ENCODE measurements at places on chromosomes 11 and 22.

- H3K4me3 ChIP-seq: no peak overlapping the region
- no peaks in the 10 kb centered on the region for H3K27me3 ChIP-seq
- H3K4me1 ChIP-seq: peaks cover 26% of the 10 kb centered on the region
- H3K36me3 ChIP-seq: no peaks in the 10 kb centered on the region
Measured at GRCh38 chr11:957212-957920, 31.7 kb downstream of the AP2A2 start.

DNA sequence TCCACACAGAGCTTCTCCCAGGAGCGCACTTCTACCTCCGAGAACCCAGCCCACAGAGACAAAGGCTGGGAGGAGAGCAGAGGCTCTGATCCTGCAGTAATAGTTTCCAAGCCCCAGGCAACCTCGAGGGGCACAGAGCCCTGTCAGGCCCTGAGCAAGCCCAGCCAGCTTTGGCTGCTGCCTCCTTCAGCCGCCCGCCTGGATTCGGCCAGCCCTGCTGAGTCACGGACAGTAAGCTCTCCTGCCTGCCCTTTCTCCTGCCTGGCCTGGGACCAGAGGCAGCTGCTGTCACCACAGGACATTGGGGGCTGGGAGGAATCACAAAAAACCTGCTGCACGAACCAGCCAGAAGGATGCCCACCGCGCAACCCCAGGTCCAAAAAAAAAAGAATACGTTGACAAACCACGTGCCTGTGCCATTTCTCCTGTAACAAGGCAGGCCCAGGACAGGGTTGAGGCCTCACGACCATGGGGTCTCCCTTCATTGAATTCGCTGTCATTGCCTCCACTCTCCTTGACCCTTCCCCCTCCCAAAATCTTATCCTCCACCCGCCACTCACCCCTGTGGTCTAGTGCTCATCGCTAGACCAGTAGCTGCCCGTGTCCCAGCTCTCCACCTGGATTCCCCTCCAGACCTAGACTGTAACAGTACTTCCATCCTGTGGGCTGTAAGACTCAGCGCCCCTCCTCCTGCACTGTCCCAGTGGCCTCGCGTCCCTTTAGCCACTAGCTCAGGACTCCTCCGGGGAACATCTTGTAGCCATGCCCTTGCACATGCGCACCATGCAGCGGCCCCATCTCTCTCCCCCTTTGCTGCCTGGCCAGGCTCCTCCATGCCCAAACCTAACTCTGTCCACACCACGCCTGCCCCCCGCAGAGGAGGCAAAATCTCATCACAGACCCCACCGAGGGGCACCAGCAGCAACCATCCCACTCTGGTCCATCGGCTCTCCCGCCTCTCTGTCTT lies 7.4 kb upstream of the SLC22A12 start:
- no peaks in the 10 kb centered on the region for H3K36me3 ChIP-seq
- peak overlapping the region; percentile 71 for H3K27ac ChIP-seq
- H3K4me3 ChIP-seq: no peak overlapping the region
- DNase-seq: peak; percentile 65

DNA sequence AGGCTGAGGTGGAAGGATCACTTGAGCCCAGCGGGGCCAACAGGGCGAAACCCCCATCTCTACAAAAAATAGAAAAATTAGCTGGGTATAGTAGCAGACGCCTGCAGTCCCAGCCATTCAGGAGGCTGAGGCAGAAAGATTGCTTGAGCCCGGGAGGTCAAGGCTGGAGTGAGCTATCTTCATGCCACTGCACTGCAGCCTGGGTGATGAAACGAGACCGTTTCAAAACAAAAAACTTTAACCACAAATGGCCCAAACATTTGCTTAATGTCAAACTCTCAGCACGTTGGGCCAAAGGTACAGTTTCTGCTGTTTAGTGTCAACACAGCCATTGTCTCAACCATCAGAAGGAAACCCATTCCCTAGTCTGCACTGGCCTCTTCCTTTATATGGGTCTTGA lies 69.2 kb upstream of the TTC12 start:
- H3K4me1 ChIP-seq: no peaks in the 10 kb centered on the region
- H3K36me3 ChIP-seq: no peaks in the 10 kb centered on the region
- no peak for DNase-seq
- no peak overlapping the region for H3K27ac ChIP-seq

DNA sequence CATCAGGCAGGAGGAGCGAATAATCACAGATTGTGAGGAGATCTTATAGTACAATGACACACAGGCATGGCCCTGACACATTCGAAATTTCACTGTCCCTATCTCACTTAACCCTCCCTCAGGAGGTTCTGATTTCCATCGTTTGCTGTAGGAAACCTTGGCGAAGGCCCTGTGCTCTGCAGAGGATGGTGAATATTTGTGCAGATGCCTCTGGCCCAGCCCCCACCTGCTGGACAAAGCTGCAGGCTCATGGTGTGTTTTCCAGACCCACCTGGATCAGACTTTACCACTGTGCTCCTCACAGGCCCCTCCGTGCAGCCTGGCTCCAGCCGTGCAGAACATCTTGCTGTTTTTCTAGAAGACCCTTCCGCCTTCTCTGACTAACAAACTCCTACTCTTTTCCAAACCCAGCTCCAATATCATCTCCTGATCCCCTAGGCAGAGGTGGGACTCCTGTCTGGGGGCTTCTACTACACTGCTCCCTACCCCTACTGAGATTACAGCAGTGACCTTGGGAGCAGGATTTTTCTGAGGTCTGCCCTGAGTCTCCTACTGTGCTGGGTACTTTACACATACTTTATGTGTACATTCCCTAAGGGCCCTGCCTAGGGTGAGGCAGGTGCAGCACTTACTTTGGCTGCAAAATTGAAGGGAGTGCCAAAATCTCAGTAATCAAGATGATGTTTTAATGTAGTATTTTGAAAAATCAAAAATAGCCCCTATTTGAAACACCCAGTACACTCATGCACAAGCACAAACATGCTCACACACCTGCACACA lies 412.7 kb downstream of the SOX6 start:
- no peaks in the 10 kb centered on the region for H3K4me1 ChIP-seq
- DNase-seq: no peak
- H3K27ac ChIP-seq: no peak overlapping the region

DNA sequence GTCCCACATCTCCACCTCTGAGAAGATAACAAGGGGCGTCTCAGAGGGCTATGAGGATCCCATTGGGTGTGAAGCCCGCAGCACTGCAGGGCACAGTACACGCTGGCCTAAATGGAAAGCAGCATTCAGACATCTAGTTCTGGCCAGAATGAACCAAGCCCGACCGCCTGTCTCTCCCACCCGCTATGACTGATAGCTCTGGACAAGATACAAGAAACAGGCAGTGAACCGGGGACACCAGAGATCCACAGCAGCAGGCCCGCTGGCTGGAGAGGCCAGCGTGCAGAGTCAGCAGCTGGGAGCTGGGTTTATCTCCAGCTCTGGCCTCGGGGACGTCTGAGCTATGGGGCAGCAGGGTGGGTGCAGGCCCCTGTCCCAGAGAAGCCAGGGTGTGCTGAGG lies 9.6 kb downstream of the CERK start:
- DNase-seq: no peak
- no peak overlapping the region for H3K4me3 ChIP-seq
- no peak overlapping the region for H3K27ac ChIP-seq
